ENCODE measurements at places on chromosomes 7 and 10. TPM values are rescaled to one million over a fixed set of nuclear protein-coding genes. Genes with fewer than 3 reads are reported as not detected.

GRCh38 chr10:35225204-35225603, 98.6 kb downstream of the CREM start:
- H3K27ac ChIP-seq: peak overlapping the region; percentile 72
- H3K4me3 ChIP-seq: no peak overlapping the region
- no peaks in the 10 kb centered on the region for H3K36me3 ChIP-seq
- H3K4me1 ChIP-seq: peaks cover 3% of the 10 kb centered on the region

- H3K27ac ChIP-seq: no peak overlapping the region
- H3K4me1 ChIP-seq: no peaks in the 10 kb centered on the region
- H3K4me3 ChIP-seq: no peak overlapping the region
- H3K36me3 ChIP-seq: peaks cover 73% of the 10 kb centered on the region
- no peak for DNase-seq
- H3K27me3 ChIP-seq: no peaks in the 10 kb centered on the region
Measured at GRCh38 chr7:100033526-100033925, 16.0 kb upstream of the ZSCAN21 start.

- no peaks in the 10 kb centered on the region for H3K36me3 ChIP-seq
- no peak for DNase-seq
- H3K4me3 ChIP-seq: no peak overlapping the region
- H3K4me1 ChIP-seq: peaks cover 3% of the 10 kb centered on the region
- no peak overlapping the region for H3K27ac ChIP-seq
Measured at GRCh38 chr10:71137701-71138100, 74.7 kb upstream of the UNC5B start.

DNA sequence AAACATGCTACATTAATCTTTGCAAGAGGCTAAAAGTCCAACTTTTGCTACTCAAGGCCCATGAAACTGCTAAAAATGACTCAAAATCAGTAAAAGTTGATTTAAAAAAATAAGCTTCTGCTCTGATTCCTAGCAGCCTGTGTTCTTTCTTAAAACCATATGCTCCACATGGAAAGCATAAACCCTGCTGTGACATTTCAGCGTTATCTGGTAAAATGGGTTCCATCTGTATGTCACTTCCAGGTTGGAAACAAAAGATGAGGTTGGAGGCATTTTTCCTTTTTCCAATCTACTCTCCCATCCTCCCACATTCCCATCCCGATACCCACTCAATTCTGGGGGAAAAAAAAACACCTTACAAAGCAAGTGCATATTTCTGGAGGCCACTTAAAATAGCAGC, 439.5 kb downstream of the NEBL start:
- no peak overlapping the region for H3K4me3 ChIP-seq
- H3K36me3 ChIP-seq: no peaks in the 10 kb centered on the region
- H3K27ac ChIP-seq: no peak overlapping the region
- no peak for DNase-seq
- no peaks in the 10 kb centered on the region for H3K4me1 ChIP-seq

GRCh38 chr10:86692664-86693063, 24.4 kb downstream of the LDB3 start:
- H3K4me1 ChIP-seq: peaks cover 7% of the 10 kb centered on the region
- DNase-seq: no peak
- H3K36me3 ChIP-seq: no peaks in the 10 kb centered on the region
- no peak overlapping the region for H3K27ac ChIP-seq

DNA sequence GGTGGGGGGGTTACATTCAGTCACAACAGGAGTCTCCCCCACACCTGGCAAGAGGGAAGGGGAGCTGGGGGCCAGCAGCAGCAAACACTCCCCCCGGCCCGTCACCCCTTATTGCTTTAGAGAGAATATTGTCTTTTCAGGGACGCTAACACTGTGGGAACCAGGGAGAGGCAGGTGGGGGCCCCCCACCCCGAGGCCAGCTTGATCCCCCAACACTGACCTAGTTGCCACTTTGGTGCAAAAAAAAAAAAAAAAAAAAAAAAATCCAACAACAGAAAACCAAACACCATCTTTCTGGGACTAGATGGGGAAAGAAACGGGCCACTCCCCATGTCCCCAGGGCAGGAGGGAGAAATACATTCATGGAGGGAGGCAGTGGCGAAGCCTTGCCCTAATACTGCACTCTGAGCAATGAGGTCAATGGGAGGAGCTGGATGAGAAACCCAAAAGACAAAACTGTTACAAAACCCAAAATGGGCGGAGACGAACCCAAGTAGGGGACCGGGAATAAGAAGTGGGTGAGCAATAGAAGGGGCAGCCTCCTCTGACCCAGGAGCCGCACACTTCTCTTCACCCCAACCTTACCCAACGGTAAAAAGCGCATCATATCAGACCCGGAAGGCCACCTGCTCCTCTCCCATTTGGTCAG, 6.5 kb downstream of the GNB2 start:
- H3K4me1 ChIP-seq: peaks cover 7% of the 10 kb centered on the region
- H3K36me3 ChIP-seq: peaks cover 86% of the 10 kb centered on the region
- H3K27me3 ChIP-seq: no peaks in the 10 kb centered on the region
- DNase-seq: no peak
- H3K27ac ChIP-seq: peak overlapping the region; percentile 99
- no peak overlapping the region for H3K4me3 ChIP-seq

- no peak overlapping the region for H3K4me3 ChIP-seq
- no peaks in the 10 kb centered on the region for H3K36me3 ChIP-seq
- no peaks in the 10 kb centered on the region for H3K4me1 ChIP-seq
- H3K27me3 ChIP-seq: no peaks in the 10 kb centered on the region
Measured at GRCh38 chr10:87721781-87722180, 62.1 kb downstream of the PAPSS2 start.

- H3K4me1 ChIP-seq: no peaks in the 10 kb centered on the region
- no peak overlapping the region for H3K27ac ChIP-seq
- no peaks in the 10 kb centered on the region for H3K36me3 ChIP-seq
- DNase-seq: no peak
- no peak overlapping the region for H3K4me3 ChIP-seq
Measured at GRCh38 chr7:25455683-25456251, 227.5 kb upstream of the NPVF start.

- H3K4me1 ChIP-seq: no peaks in the 10 kb centered on the region
- H3K27me3 ChIP-seq: no peaks in the 10 kb centered on the region
- no peak overlapping the region for H3K27ac ChIP-seq
- H3K36me3 ChIP-seq: peaks cover 9% of the 10 kb centered on the region
- H3K4me3 ChIP-seq: no peak overlapping the region
- no peak for DNase-seq
Measured at GRCh38 chr7:7653593-7654187, 13.1 kb downstream of the UMAD1 start.

GRCh38 chr7:101880282-101881054, 63.0 kb downstream of the CUX1 start:
- H3K36me3 ChIP-seq: no peaks in the 10 kb centered on the region
- H3K4me3 ChIP-seq: no peak overlapping the region
- H3K4me1 ChIP-seq: peaks cover 19% of the 10 kb centered on the region
- peak overlapping the region; percentile 17 for H3K27ac ChIP-seq
- no peaks in the 10 kb centered on the region for H3K27me3 ChIP-seq

DNA sequence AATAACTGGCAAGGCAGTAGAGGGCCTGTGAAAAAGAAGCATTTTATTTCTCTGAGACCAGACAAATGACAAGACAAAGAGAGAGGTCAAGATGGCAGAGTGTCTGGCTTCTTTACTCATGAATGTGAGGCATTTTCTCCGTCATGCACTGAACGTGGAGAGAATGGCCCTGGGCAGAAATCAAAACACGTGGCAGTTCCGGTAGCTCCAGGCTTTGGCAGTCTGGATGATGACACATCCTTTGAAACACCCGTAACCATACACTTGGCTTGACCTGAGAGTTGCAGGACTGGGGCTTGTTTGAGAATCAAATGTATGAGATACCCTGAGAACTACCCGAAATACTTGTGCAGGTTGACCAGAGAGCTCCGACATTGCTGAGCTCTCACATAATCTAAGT, 537.6 kb downstream of the ACTR3B start:
- H3K27me3 ChIP-seq: no peaks in the 10 kb centered on the region
- no peak overlapping the region for H3K4me3 ChIP-seq
- no peak for DNase-seq
- H3K27ac ChIP-seq: no peak overlapping the region
- no peaks in the 10 kb centered on the region for H3K4me1 ChIP-seq

- H3K27ac ChIP-seq: no peak overlapping the region
- no peak for DNase-seq
- H3K4me3 ChIP-seq: no peak overlapping the region
- H3K27me3 ChIP-seq: no peaks in the 10 kb centered on the region
Measured at GRCh38 chr7:40239755-40240303, 105.0 kb downstream of the SUGCT start.

DNA sequence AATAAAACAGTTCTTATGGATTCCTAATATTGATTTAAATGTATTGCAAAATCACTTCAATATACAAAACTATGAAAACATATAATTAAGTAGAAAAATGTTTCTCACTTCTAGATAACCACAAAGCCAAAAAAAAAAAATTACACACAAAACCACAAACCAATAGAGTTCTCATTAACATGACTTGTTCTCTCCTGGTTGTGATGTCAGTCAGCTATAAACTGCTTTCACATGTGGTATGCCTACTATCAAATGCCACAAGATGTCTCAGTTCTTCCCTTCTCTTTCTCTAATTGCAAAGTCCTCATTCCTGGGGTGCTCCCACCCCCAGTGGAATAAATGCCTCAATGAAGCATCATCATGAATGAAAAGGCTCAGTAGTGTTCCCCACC, 16.6 kb downstream of the GNAI1 start:
- H3K36me3 ChIP-seq: no peaks in the 10 kb centered on the region
- H3K4me1 ChIP-seq: no peaks in the 10 kb centered on the region
- no peak overlapping the region for H3K4me3 ChIP-seq
- H3K27me3 ChIP-seq: no peaks in the 10 kb centered on the region
- DNase-seq: no peak

DNA sequence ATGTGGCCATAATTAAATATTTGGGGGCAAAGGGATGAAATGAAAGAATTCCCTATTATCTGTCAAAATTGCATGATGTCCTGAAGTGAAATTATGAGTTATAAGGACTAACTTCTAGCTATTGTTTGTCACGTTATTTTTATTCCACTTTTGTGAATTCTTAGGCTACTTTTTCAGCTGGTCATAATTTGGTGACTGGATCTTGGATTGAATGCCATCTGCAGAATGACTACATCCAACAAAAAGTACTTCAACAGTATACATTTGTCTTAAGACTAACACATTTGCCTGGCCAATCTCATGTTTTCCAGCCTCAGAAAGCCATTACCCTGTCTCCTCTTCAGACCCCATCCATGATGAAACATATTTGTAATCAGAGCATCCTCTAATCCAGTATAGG, 48.1 kb upstream of the WNT16 start:
- H3K36me3 ChIP-seq: peaks cover 35% of the 10 kb centered on the region
- no peak for DNase-seq
- no peaks in the 10 kb centered on the region for H3K4me1 ChIP-seq
- H3K27ac ChIP-seq: no peak overlapping the region
- no peaks in the 10 kb centered on the region for H3K27me3 ChIP-seq
- H3K4me3 ChIP-seq: no peak overlapping the region

DNA sequence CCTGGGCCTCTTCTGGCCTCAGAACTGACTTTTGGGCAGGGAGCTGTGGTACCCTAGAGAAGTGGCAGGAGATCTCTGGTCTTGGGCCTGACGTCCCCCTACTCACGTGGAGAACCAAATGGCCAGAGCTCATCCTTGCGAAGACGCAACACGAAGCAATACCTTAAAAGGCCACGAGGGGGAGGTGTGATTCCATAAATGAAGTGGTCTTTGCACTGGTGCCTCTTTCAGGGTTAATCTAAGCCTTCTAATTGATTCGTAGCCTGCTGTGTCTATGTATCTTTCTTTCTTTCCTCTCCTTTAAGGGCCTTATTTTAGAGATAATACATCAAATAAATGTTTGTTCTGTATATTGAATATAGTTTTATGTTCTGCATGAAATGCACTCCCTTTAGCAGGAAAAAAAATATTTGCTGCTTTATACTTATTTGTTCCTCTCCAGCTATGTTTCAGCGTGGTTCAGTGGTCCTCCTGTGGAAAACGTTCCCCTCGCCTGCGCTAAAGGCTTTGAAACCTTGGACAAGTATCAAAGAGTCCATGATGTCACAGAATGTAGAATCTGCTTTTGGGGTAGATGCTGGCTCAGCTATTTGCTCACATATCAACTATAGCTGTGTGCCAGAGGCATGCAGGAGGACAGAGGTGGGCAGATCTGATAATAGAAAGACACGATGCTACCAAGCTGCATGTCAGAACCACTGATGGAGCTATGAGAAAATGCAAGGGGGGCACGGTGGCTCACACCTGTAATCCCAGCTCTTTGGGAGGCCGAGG, 41.0 kb downstream of the STRA8 start:
- H3K36me3 ChIP-seq: no peaks in the 10 kb centered on the region
- H3K27ac ChIP-seq: no peak overlapping the region
- no peaks in the 10 kb centered on the region for H3K27me3 ChIP-seq
- no peak for DNase-seq

- peaks cover 10% of the 10 kb centered on the region for H3K27me3 ChIP-seq
- H3K4me3 ChIP-seq: no peak overlapping the region
- H3K27ac ChIP-seq: no peak overlapping the region
- no peak for DNase-seq
- no peaks in the 10 kb centered on the region for H3K36me3 ChIP-seq
Measured at GRCh38 chr10:49678827-49679479, 498 bp upstream of the C10orf53 start.

DNA sequence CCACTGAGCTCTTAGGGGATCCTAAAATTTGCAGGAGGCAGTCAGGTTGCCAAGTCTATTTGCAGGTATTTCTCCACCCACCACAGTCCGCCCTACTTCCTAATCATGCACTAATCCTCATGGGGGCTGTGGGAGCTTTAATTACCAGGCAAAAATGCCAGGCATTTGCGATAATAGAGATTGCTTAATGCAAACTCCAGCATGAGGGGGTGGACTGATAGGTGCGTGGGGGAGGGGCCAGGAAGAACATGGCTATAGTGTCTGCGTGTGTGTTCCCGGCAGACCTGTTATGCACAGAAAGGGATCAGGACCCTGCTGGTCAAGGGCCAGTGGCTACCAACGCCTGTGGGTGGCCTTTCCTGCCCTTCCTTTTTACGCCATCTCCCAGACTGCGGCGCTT, 15.6 kb upstream of the AQP1 start:
- no peaks in the 10 kb centered on the region for H3K27me3 ChIP-seq
- H3K36me3 ChIP-seq: no peaks in the 10 kb centered on the region
- H3K27ac ChIP-seq: no peak overlapping the region
- H3K4me1 ChIP-seq: peaks cover 29% of the 10 kb centered on the region
- no peak overlapping the region for H3K4me3 ChIP-seq

DNA sequence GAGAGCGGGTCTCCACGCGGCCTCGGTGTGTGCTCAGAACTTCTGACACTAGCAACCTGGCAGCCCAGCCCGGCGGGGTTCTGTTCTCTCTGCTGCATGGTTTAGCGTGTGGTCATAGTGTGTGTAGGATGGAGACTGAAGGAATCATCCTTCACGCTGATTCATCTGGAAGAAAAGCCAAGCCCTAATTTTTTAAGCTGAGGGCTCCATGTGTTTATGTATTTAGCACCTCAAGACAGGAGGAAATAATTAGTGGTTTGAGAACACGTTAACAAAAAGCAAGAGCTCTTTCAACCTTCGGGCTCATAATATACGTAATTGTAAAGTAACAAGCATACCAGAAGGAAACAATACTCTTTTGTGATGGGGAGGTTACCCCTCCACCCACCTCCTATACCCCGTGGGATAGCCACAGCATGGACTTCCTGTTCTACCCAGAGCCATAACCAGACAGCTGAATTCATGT, 504.6 kb upstream of the MKI67 start:
- H3K4me1 ChIP-seq: no peaks in the 10 kb centered on the region
- H3K27ac ChIP-seq: no peak overlapping the region
- H3K36me3 ChIP-seq: no peaks in the 10 kb centered on the region
- no peaks in the 10 kb centered on the region for H3K27me3 ChIP-seq
- no peak overlapping the region for H3K4me3 ChIP-seq

GPR158 gene
- total RNA-seq: 0.23 TPM

PNLIPRP2 gene
- total RNA-seq: 0.60 TPM

TLL2 gene
- 0.34 TPM for total RNA-seq

PIK3AP1 gene
- 196 TPM for total RNA-seq

NPM3 gene
- 28.1 TPM for total RNA-seq

ELFN1 gene
- 3.5 TPM for total RNA-seq

CUZD1 gene
- total RNA-seq: 1.2 TPM

LRRC17 gene
- total RNA-seq: 2.2 TPM

All from spleen (tissue), 13 donors.